AG20443 (cell line): ENCODE measurements at places on chromosomes 2 and 18.

DNA sequence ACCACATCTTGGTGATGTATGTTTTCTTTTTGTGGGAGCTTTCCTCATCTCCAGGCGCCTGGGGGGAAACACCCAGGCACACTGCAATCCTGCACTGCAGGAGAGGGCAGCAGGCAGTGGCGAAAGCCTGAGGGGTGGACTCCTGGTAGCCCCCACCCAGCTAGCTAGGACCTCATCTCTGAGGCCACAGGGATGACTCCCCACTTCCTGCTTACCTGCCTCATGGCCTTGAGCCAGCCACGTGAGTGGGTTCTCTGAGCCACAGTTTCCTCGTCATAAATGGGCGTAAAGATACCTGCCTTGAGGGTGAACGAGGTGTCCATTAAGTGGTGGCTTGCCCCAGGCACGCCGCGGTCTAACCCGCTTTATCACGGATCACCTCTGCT is 19.1 kb downstream of the TRAF3IP1 start:
- DNase-seq, result no peak

- DNase-seq, result no peak
Measured at GRCh38 chr2:204655626-204656025, 110.4 kb downstream of the PARD3B start.

DNA sequence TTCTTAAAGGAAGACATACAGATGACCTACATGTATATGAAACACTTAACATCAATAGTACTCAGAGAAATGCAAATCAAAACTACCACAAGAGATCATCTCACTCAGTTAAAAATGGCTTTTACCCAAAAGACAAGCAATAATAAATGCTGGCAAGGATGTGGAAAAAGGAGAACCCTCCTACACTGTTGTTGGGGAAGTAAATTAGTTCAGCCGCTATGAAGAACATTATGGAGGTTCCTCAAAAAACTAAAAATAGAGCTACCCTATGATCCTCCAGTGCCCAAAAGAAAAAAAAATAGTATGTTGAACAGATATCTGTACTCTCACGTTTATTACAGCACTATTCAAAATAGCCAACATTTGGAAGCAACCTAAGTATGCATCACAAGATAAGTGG is 1579.4 kb upstream of the TMEFF2 start:
- DNase-seq, result no peak

- DNase-seq, result no peak
Measured at GRCh38 chr2:122219504-122219903, 464.1 kb downstream of the TSN start.

DNA sequence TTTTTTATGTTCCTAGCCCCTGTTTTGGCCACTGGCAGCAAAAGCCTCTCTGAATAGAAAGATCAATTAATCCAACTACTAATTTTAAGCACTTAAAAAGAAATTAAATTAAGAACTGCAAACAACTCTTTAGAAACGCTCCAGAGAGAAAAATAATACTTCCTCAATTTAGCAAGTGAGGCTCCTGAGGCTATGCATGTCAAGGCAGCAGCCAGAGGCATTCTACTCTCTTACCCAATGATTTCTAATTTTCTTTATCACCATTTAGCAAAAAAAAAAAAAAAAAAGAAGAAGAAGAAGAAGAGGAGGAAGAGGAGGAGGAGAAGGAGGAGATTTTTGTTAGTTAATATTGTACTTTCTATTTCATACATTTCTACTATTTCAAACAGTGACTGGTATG is 68.5 kb downstream of the TMEM237 start:
- no peak for DNase-seq

DNA sequence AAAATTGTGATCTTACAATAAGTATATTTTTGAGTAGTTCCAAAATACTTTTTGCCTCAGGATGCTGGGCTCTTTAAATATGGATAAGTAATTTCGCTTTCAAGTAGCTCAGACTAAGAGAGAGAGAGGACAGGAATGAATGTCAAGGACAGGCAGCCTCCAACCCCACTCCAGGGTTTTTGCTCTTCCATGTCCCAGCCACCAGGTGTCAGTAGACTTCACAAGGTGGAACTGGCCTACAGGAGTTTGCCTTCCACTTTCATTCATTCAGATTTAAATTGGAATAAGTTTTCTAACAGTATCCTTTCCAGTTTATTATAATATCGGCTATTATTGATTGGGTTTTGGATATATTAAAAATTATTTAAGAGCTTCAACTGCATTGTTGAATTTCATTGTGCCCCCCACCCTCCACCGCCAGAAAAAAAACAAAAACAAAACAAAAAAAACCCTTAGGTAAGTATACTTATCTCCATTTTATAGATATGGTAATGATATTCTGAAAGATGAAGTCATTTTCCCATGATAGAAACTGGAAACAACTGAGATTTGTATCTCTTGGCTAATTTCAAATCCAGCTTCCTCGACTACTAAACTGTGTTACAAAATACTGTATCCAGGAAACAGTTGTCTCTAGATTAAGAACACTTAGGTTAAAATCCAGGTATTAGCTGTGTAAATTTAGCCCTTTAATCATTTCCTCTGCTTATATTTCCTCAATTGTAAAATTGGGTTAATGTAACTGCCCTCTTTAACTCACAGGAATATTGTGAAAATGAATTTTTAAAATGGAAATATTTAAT is 793.1 kb downstream of the ERBB4 start:
- peak; percentile 76 for DNase-seq

GRCh38 chr2:217729421-217730053 is 273.3 kb downstream of the TNS1 start:
- DNase-seq, result peak; percentile 30

DNA sequence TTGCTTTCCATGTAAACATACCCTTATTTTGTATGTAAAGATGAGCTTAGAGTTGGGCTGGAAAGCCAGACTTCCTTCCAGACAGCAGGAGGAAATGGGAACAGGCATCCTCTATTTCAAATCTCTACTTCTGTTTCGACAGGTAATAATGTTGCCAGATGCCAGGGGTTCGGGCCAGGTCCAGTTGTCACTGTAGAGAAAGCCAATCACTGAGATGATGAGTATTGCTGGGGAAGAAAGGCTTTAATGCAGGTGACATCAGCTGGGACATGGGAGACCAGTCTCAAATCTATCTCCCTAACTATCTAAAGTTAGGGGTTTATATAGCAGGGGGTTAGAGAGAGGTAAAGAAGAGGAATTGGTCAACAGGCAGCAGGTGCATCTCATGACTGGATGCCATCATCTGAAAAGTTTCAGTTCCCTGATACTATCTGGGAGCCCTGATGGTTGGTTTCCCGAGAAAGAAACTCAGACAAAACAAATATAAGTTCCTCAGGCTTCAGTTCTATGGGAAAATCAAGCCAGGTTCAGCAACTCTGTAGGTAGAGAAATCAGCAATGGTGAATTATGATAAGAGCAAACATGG is 9.3 kb upstream of the MTCL1 start:
- no peak for DNase-seq

GRCh38 chr18:30016179-30016578 is 1026.4 kb downstream of the DSC3 start:
- DNase-seq, result no peak

GRCh38 chr2:9714630-9715214 is 83.9 kb upstream of the YWHAQ start:
- DNase-seq, result no peak

DNA sequence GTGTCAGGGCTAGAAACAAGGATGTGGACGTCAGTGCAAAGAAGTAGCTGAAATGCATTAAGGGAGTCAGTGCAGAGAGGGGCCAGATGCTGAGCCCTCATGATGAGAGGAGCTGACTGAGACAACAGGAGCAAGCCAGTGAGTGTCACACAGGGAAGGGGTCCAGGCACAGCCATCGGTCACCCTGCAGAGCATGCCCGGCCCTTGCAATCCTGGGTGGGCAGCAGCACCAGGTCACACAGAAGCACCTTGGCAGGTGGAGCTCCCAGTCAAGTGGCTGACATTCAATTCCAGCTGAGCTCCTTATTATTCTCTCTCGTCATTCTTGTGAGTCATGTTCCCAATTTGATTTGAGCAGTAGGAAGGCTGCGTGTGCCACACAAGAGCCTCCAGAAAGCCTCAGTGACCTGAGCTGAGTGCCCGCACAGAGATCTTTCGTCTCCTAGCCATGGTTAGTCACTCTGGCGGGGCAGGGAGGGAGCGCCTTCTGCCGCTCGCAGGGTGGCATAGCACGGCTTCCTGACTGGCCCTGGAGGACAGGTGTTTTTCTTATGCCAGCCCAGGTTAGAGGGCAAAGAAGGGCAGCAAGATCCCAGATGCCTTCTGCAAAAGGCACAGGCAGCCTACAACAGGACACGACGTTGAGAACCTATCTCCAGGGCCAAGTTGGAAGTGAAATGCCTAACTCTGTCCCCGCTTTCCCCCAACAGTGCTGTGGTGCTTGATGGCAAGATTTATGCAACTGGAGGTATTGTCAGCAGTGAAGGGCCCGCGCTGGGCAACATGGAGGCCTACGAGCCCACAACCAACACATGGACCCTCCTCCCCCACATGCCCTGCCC is 220.9 kb downstream of the ATAD2B start:
- DNase-seq, result no peak

DNA sequence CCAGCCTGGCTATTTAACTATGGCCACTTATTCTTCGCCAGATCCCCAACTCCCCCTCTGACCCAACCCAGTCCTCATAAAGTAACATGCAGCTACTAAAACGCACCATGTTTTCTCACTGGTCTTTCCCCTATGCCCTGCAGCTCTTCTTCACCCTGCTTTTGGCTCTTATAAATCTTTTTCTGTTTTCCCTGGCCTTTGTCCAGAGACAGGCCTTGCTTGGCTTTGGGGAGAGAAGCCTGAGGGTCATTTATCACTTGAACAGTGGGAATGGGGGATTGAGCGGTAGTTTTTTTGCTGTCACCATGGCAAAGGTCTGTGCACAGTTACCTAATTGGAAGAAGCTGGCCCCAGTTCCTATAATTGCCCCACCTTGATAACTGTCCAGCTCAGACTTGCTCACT is 202.9 kb upstream of the NT5C1B start:
- peak; percentile 13 for DNase-seq

DNA sequence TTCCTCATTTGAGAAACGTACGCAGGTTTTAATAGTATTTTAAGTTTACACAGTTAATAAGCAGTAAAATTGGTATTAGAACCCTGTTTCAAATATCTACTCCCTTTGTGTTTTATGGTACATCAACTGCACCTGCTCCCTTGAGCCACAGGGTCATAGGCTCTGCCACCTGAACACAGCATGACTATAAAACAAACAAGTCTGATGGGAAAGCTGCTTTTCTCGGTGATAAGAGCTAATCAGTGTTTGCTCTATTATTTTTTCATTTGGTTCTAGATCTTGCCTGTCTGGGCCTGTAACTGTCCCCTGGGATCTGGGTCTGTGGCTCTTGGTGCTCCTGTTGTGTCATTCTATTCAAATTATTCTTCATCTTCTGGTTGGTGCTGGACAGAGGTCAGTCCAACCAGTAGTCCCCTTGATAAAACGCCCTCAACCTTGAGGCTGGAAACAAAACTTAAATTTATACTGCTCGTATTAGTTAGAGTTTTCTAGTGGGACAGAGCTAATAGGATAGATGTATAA is 314.8 kb upstream of the LRP1B start:
- no peak for DNase-seq

GRCh38 chr2:5798084-5798483 is 105.9 kb downstream of the SOX11 start:
- DNase-seq, result no peak

- no peak for DNase-seq
Measured at GRCh38 chr2:178157574-178157973, 36.7 kb upstream of the OSBPL6 start.

DNA sequence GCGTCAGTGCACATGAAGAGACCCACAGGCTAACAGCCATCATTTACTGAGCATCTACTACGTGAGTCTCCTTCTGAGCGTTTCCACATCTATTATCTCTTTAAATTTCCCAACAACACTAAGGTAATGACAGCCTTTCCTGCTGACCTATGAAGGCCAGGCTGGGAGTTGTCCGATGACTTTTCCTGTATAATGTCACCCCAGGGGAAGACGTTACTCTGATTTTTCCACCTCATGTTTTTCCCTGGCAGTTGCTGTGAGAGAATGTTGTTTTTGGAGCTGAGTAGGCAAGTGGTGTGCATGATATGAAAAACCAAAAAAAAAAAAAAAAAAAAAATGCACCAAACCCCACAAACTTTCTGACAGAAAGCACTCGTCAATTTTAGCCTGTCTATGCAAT is 207.6 kb downstream of the SLC8A1 start:
- DNase-seq, result peak; percentile 24

- DNase-seq, result peak; percentile 64
Measured at GRCh38 chr2:121722479-121722878, 14.2 kb downstream of the NIFK start.

DNA sequence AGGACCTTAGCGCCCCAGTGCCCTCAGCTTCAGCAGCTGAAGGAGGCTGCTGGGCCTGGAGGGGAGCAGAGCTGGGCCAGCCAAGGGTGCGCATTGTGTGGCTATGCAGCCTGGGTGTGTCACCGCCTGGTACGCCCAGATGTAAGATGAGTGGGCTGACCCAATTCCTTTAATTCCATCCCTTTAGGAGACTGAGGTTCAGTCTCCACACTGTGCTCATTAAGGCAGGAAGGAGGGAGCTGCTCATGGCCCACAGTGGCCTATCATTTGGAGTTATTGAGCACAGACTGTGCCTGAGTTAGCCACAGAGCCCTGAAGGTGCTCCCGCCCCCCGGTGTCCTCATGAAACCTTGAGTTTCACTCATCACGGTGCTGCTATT is 194.1 kb upstream of the GLI2 start:
- peak; percentile 53 for DNase-seq

DNA sequence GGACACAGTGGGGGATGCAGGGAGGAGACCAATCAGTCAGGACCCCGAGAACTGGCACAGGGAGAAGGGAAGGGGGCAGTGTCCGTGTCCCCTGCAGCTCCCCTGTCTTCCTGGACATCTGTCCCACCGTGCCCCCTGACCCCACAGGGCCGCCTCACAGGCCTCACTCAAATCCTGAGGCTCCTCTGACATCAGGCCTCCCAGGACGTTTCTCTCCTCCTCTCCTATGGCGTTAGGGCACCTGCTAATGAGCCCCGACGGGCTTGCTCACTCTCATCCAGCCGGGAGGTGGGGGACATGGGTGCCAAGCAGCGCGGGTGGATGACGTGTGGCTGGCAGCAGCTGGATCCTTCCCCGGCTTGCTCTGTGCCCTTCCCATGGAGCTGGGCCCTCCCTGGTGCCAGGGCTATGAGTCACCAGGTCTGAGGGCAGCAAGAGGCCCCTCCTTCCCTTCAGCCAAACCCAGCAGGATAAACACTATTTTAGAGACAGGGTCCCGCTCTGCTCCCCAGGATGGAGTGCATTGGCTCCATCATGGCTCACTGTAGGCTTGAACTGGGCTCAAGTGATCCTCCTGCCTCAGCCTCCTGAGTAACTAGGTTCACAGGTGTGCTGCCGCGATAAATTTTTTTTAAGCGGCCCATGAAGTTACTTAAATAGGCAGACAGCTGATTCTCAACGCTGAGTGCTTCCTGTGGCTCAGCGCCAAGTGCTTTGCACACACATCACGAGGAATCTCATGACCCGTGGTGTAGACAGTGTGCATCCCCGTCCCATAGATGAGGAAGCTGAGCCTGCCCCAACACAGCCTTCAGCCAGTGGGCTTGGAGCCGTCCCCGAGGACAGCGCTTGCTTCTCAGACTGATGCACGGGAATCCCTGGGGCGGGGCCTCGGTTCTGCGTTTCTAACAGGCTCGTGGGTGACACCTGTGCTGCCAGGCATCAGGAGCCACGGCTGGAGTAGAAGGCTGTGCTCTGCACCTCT is 64.5 kb upstream of the HDAC4 start:
- peak; percentile 68 for DNase-seq

- DNase-seq, result no peak
Measured at GRCh38 chr2:217366266-217366895, 506.5 kb upstream of the TNP1 start.

GRCh38 chr18:44859263-44859662 is 178.6 kb downstream of the SETBP1 start:
- no peak for DNase-seq

GRCh38 chr2:120986898-120987650 is 251.4 kb downstream of the GLI2 start:
- DNase-seq, result no peak
